ENCODE measurements at places on chromosomes 2 and 18. TPM values are rescaled to one million over a fixed set of nuclear protein-coding genes. Genes with fewer than 3 reads are reported as not detected.

IL36A gene
- not detected for total RNA-seq

GCG gene
- total RNA-seq: not detected

DNA sequence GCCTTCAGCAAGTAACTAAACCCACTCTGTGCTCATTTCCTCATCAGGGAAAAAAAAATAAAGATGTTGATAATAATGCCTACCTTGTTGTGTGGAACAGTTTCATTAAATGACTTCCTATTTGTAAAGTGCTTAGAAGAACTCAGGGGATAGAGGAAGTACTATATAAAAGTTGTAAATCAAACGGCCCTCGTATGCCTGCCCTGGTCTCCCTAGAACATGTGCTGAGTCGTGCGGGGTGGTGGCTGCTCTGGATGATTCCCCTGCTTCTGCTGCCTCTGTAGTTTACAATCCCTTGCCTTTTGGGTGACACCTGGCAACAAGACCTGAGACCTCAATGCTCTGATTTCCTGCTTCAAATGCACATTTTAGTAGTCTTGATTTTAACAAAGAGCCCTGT, 170.0 kb downstream of the CERS6 start:
- DNase-seq: no peak

- DNase-seq: no peak
These were observed 576 bp downstream of the NYAP2 start for GRCh38 chr2:225400060-225400511.

GRCh38 chr2:120901201-120901600, 165.5 kb downstream of the GLI2 start:
- no peak for DNase-seq

DNA sequence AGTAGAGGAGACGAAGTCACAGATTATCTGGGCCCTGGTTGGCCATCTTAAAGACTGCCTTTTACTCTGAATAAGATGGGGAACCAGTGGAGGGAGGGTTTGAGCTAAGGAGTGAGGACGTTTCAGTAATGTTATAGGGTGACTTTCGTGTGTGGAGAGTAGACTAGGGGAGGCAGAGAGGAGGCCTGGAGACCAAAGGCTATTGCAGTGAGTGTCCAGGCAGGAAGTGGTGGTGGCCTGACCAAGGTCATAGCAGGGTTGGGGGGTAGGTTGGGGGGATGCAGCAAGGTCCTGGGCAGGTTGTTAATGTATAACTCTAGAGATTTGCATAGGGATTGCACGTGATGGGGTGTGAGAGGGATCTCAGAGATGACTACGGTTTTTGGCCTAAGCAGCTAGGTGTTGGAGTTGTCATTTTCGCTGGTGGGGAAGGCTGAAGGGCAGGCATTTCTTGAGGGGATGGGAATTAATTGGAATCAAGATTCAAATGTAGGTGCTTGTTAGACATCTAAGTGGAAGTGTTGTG, 4.9 kb downstream of the CEP192 start:
- no peak for DNase-seq

- no peak for DNase-seq
These were observed 262.4 kb downstream of the MEIS1 start for GRCh38 chr2:66697366-66697765.

- DNase-seq: no peak
These were observed 10.9 kb downstream of the TMEM87B start for GRCh38 chr2:112065966-112066365.

DES gene
- 62.5 TPM for total RNA-seq

All from mesenteric fat pad (tissue), 1 donor.